ENCODE measurements at places on chromosomes 11 and 22.
A peak's percentile ranks its signal among the peaks of the same experiment; 100 is the strongest.

- DNase-seq, result peak; percentile 47
- H3K27ac ChIP-seq, result no peak overlapping the region
- peak overlapping the region; percentile 27 for H3K4me3 ChIP-seq
These were observed 1.9 kb upstream of the PEX26 start for GRCh38 chr22:18075720-18076497.

DNA sequence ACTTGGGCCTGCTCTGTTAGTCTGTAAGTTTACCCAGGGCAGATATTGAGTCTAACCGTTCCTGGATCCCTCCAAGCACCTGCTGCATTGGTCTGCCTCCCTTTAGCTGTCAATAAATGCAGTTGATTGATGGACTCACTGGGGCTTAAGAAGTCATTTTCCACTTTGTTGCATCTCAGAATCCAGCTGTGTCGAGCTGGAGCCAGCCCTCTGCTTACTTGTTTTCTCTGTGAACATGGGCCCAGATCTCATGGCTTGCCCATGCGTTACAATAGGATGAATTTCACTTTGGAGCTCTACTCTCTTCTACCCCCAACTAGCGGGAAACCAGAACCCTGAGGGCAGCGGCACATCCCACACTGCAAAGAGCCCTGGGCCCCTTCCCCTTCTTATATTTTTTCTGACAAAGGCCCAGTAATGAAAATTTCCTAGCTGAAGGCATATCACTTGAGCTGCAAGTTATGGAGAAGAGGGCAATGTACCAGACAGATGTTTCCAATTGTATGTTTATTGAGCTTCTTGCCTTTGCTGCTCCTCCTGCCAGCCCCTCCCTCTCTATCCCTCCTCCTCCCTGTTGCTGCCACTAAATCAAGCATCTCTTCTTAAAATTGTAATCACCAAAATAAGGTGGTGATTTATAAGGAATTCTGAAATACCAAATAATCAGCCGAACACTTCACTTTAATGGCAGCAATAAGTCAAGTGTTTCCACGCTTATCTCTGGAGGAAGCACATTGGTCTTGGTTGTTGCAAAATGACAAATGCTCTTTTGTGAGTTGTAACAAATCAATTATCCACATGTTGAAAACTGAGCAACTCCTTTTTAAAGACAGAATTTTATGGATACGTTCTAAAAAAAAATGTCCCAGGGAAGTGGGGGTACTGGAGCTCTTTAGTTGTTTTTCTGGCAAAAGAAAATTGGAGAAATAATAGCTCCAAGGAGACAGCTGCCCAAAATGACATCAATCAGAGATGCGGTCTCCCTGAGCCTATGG, 212.3 kb upstream of the ZBED5 start:
- H3K4me1 ChIP-seq, result no peaks in the 10 kb centered on the region
- H3K27ac ChIP-seq, result no peak overlapping the region
- H3K27me3 ChIP-seq, result peaks cover 6% of the 10 kb centered on the region
- H3K4me3 ChIP-seq, result no peak overlapping the region

DNA sequence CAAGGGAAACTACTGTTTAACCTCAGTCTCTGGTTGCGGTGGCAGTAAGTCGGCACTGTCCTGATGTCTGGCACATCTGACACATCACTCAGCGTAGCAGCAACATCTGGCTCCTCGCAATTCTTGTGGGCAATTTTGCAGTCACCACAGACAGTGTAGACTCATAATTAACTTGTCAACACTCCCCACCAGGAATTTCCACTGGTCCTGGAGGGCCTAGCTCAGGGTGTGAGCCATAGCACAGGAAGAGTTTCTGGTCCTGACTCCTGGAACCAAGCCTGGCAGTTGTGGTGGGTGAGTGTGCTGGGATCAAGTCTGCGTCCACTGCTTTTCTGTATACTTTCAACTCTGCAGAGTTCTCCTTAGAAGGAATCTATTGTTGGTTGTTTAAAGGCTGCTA, 209.7 kb downstream of the SNX19 start:
- no peak for DNase-seq
- no peaks in the 10 kb centered on the region for H3K4me1 ChIP-seq

GRCh38 chr11:13210424-13210823, 67.2 kb upstream of the BMAL1 start:
- DNase-seq, result peak; percentile 57
- no peak overlapping the region for H3K4me3 ChIP-seq
- H3K27me3 ChIP-seq, result peaks cover 8% of the 10 kb centered on the region
- H3K27ac ChIP-seq, result no peak overlapping the region
- H3K4me1 ChIP-seq, result peaks cover 30% of the 10 kb centered on the region
